ENCODE measurements at places on chromosomes 7 and 10. TPM values are rescaled to one million over a fixed set of nuclear protein-coding genes. Genes with fewer than 3 reads are reported as not detected.

DNA sequence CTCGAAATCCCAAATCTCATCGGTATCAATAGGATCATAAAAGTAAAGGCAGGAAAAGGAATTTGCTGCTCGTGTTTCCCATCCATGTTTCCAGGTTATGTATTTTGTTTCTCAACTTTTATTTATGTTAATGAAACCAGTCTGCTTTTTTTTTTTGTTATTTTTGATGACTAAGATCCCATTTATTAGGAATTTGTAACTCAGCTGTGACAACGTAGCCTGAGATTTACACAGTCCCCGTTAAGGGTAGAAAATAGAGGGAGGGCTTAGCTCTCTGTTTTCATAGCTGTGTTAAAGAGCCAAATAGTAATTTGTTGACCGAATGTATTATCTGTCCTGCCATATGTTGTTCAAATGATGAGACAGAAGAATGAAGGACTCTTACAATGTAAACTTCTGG is 164.0 kb downstream of the MGMT start:
- DNase-seq: no peak

DNA sequence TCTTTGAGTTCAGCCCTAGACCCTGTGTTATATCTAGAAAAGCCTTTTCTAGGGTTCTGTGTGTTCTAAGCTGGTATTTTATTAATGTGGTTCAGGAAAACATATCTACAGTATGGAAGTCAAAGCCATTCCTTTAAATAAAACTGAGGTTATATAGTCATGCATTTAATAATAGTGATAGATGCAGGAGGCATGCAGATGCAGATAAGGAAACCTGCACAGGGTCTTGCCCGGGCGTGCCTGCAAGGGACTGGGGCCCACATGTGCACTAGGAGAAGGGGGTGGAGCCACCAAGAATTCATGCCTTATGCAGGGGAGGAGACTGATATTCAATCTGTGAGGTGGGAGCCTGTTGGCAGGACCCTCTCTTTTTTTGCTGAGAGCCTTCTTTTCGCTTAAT is 171.5 kb downstream of the PRPF18 start:
- DNase-seq: no peak

DNA sequence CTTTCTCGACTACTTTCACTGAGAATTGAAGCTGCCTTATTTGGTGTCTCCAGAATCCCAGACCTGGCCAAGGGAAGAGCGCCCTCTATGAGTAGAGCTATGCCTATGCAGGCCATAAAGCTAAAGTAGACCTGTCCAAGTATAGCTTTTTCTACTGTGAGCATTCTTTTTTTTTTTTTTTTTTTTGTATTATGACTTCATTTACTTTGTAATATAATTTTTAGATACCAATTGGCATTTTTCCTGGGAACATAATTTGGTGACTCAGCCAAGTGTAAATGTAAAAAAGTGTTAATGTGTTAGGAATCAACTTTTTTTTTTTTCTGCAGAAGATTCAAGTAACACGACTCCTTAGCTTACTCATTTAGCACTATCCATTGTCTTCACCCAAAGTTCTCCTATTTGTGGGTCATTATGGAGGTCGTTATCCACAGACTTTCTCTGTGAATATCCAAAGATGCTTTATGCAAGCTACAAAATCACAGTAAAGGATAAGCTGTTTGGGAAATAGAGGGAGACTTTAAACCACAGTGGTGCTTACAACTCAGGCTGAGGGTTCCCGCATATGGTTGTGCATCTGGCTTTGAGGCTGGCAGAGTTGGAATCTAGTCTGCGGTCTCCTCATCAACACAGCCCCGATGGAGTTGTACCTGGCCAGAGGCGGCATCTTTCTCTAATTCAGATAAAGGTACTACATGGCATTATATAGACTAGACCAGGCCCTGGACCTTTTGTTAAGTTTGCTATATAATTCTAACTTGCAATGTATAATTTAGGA is 1040.2 kb upstream of the SORCS1 start:
- DNase-seq: no peak

VAX1 gene
- total RNA-seq: not detected

DNA sequence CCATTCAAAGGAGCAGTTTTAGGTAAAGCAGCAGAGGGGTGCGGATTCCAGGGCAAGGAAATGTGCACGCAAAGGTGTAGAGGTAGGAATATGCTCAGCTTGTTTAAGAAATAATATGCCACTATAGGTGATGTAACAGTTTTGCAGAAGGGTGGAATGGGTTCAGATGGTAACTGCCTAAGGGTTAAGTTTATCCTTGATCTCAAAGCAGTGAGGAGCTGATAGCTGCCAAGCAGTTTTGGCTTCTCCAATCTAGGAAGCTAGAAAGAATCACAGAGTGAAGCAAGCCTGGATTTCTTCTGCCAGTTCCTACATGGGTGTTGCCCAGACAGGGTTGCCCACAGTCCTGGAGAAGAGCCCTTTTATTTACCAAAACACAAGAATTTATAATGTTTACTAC is 6.0 kb downstream of the ACADSB start:
- DNase-seq: no peak

UNCX gene
- not detected for total RNA-seq

GRCh38 chr7:113799896-113800295 is 118.9 kb downstream of the PPP1R3A start:
- DNase-seq: no peak

SPDYE8 gene
- not detected for total RNA-seq

DNA sequence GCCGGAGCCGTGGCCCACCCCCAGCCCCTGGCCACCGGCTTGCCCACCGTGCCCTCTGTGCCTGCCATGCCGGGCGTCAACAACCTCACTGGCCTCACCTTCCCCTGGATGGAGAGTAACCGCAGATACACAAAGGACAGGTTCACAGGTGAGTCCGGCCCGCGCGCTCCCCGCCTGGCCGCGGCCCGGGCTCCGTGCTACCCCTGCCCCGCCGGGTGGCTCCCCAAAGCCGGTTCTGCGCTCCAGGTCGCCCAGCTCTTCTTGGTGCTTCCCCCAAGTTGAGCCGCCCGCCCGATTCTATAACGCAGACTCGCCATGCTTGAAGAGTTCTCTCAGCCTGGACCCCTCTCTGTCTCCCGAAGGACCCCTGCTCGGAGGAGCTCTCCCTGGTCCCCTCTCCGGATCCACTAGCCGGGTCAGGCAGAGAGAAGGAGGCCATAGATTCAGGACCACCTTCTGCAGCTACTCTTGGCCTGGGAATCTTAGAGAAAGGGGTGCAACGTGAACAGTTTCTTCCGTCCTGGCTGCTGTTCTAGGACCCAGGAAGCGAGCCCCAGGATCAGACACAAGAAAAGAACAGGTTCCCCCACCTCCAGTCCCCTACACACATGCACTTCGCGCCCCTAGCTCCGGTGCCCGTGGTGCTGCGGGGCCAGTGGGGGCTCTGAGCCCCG is 999 bp downstream of the TLX1 start:
- DNase-seq: no peak

DNA sequence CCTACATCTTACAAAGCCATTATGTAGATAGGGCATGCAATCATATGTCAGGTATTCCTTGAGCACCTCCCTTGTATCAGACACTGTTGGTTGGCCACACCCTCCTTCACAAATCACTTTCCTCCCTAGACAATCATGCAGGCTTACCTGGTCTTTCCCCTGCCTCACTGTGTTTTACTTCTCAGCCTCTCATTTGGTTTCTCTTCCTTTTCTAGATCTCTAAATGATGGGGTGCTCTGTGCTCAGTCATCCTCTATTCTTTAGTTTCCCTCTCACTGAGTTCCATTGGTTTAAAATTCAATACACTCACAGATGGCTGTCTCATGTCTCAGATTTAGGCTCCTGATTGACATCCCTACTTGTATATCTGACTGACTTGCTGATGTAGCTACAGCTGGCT is 31.4 kb downstream of the ANK3 start:
- DNase-seq: no peak

FAM180A gene
- total RNA-seq: not detected

GRCh38 chr10:16992611-16993119 is 136.9 kb downstream of the CUBN start:
- DNase-seq: no peak

DNA sequence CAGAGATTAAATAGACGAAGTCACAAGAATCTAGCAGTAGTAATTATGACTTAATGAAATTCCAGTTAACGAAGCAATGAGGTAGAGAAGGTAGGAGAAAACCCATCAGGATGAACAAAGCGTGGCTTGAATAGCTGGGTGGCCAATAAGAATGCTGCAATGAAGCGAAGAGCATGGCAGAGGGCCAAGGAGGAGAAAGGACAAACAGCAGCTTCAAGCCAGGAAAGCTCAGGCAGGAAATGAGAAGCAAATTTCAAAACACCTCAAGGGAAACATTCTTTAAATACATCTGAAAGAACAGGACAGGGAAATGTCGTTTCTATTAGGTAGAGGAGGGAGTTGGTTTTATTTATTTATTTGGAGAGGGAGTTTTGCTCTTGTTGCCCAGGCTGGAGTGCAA is 122.5 kb downstream of the KIAA1217 start:
- DNase-seq: no peak
